SK-N-MC (cell line): ENCODE measurements at places on chromosomes 5 and 9.

GRCh38 chr5:57408714-57409113 is 73.9 kb downstream of the ACTBL2 start:
- DNase-seq: peak; percentile 42

- no peak for DNase-seq
Observed at GRCh38 chr9:18623221-18624079, 149.5 kb downstream of the ADAMTSL1 start.

DNA sequence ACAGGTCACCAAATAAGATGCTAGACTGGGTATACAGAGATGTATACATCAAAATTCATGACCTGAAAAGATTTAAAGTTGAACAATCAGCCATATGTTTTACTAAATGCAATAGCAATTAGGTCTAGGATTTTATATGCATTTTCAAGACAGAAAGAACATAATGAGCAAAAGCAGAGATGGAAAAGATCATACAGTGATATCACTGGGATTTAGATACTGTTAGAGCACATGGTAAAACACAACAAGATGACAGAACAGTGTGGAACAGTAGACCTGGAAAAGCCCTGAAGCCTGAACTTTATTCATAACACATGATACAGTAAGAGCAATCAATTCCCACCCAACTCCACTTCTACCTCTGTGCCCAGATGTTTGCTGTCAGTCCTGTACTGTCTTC is 585.9 kb downstream of the PRR16 start:
- no peak for DNase-seq

GRCh38 chr9:70092190-70092589 is 48.5 kb downstream of the MAMDC2 start:
- no peak for DNase-seq

DNA sequence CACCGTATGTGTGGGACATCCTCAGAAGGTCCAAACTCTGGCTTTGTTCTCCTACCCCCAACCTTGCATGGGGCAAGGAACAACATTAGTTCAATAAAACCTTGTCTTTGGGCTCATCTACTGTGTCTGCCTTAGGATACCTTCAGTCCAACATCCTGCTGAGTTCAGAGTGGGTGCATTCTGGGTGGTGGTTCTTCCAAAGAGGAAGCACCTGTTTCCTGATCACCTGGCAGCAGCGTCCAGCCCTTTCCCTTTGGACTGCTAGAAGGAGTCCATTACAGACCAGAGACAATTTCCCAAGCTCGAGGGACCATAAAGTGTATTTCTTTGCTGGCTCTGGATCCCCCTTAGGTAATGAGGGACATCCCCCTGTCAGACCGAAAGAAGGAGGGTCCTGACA is 154.1 kb downstream of the SEMA6A start:
- DNase-seq: no peak

DNA sequence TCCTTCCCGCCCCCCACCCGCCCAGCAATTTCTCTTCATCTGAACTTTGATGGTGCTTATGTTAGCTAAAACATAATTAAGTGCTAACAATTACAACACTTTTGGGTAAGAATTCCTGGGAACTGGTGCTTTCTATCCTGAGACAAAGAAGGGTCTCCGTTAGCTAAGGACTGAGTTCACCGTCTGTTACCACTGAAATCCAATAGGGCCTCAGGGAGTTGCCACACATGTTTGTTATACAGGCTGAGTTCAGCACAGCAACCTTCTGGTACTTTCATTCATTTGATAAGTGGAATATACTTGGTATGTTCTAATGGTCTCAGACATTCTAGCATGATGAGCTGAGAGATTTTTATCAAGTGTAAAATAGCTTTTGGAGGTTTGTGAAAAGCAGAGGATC is 437.9 kb downstream of the EFNA5 start:
- DNase-seq: no peak

DNA sequence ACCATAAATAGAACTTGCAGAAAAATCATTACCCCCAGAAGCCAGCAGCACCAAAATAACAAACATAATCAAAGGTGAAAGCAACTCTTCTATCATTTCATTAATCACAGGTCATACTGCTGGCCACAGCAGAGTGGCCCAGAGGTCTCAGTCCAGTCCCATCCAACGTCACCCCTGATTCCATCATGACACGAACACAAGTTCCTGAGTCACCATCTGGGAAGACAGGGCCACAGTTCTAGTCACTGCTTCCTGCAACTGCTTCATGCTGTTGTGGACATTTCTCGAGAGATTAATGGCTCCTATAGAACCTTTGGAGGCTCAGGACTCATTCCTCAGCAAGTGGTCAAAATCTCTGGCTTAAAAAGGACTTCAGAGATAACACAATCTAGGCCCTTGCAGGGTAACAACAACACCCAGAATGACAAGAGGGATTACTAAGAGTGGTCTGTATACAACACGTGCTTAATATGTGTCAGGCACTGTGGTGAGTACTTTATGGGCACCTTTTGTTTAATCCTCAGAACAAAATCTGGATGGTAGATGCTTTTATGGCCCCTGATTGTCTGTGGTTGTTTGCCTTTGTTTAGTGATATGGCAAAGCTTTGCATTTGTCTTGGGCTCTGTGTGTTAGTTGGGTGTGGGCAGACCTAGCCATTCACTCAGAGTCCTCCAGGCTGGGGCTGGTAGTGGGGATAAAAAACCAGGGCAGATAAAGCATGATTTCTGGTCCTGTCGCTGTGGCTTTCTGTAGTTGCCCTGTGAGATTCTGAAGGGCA is 184.3 kb downstream of the DAB2IP start:
- no peak for DNase-seq

DNA sequence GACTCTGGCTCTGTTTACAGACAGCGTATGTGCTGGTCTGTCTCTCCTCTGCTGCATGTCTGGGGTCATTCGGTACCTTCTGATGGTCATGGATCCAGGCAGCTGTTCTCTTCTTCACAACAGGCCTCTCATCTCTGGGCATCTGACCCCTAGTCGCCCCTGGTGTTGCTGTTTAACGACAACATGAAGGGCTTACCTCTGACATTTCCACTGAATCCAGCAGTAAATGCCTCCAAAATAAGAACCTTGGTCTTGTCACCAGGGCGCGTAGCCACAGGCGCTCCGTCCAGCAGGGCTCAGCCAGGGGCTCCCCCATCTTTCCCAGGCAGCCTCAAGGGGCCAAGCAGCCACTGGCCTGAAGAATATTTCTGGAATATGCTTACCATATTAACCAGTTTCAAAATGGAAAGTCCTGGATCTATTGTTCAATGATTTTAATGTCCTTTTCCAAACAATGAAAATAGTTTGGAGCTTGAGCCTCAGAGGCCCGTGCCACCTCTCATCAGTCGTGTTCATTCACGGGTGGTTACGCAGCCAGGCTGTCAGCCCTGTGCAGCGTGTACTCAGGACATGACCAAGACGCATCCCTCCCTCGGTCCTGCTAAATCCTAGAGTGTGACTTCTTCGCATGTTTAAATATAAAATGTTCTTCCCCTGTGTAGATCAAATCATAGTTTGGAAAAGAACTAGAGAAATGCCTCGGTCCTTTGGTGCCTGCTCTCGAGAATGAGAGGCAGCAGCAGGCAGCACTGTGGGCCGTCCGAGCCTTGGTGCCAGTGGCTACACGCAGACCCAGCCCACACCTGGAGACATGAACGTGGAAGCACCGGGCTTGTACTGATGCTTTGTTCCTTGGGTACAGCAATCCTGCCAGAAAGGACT is 30.1 kb upstream of the LRRC14B start:
- DNase-seq: no peak

DNA sequence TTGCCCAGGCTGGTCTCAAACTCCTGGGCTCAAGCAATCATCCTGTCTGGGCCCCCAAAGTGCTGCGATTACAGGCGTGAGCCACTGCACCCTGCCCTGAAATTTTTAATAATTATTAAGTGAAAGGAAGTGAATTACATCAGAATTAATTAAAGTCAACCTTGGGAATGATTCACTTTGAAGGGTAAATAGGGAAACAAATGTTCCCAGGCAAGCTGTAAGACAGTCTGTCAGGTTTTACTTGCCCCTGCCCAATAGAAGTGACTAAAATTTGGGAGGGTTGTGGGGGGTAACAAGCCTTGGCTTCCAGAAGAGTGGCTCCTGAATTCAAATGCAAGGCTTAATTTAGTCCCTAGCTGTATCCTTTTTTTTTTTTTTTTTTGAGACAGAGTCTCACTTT is 1.3 kb upstream of the LIX1 start:
- DNase-seq: no peak

DNA sequence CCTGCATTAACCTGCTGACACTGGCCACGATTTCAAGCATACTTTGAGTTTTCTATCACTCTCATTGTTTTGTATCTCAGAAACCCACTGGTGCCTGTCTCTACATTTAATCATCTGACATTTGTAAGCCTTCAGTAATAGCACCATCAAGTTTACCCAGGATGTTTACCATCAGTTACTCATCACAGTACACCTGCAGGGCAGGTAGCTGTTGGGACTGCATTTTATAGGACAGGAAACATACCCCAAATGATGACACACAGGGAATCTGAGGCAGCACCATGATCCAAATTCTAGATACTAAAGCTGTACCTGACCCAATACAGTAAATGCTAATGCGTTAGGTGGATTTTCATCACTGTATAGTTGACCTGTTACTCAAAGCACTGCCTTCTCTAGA is 114.2 kb downstream of the FEM1C start:
- DNase-seq: no peak

DNA sequence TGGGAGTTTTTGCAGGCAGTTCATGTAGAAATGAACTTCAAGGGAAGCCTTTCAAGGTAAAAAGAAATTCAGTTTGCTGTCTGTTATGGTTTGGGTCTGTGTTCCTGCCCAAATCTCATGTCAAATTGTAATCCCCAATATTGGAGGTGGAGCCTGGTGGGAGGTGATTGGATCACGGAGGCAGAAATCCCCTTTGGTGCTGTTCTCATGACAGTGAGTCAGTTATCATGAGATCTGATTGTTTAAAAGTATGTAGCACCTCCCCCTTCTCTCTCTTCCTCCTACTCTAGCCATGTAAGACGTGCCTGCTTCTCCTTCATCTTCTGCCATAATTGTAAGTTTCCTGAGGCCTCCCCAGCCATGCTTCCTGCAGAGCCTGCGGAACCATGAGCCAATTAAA is 341.4 kb downstream of the ARHGEF28 start:
- no peak for DNase-seq

GRCh38 chr5:163846512-163846911 is 341.1 kb downstream of the MAT2B start:
- DNase-seq: no peak

GRCh38 chr5:136226401-136226800 is 33.4 kb upstream of the SMIM32 start:
- DNase-seq: no peak

DNA sequence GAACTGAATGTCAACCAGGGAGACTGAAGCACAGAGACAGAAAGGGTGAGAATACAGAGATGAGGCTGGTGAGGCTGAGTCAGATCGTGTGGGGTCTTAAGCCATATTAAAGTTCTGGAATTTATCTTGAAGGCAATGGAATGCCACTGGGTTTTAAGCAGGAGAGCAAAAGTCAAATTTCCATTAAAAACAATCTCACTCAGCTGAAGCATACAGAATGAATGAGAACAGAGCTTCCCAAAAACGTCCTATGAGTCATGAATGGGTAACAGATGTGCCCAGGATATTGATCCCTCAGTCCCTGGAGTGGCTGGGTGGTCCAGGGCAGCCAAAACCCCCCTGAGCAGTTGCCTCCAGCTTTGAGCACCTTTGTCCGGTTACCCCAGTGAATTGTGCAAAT is 44.9 kb downstream of the PFDN1 start:
- DNase-seq: no peak
